ENCODE measurements at places on chromosomes 2 and 18.
A peak's percentile ranks its signal among the peaks of the same experiment; 100 is the strongest.

GRCh38 chr2:169664978-169665930 is 29.0 kb downstream of the CFAP210 start:
- no peak for DNase-seq

DNA sequence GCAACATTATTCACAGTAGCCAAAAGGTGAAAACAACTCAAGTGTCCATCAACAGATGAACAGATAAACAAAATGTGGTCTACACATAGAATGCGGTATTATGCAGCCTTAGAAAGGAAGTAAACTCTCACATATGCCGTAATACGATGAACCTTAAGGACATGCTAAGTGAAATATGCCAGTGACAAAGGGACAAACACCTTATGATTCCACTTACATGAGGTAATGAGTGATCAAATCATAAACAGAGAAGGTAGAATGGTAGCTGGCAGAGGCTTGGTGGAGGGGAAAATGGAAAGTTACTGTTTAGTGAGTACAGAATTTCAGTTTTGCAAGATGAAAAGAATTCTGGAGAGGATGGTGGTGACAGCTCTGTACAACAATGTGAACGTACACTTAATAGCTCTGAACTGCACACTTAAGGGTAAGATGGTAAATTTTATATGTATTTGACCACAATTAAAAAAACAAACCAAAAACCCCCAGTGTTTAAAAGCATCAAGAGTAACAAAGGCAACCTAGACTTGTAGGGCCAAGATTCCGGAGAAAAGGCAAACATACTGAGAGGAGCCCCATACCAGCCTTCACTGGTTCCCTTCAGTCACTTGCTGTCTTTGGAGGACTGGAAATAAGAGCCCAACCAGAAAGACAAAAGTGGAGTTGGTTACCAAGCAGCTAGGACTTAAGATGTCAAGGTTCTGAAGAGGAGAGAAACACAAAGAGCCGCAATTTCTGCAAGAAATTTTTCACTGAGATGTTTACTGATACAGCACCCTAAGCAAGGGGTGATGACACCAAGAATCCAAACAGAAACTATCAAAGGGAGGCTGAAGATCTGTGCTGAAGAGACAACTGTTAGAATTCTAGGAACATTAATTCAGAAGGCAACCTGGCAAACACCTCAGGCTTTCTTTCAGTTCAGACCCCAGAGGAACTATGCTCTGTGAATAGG is 61.3 kb downstream of the CUL3 start:
- no peak for DNase-seq

DNA sequence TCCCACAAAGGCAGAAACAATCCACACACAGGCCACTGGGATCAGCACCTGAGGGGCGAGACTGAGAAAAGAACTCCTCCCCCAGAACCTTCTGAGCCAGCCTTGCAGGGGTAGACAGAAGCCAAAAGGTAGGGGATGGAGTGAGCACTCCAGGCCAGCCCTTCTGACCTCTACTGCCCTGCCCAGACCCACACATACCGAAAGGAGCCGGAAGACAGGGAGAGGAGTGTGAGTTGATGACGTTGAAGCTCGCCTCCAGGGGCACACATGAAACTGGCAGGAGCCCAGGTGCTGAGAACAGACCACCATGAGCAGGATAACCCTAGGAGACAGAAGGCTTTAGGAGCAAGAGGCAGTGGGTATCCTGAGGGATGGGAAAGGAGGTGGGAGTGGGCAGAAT is 1.8 kb downstream of the SLC23A3 start:
- no peak for DNase-seq

DNA sequence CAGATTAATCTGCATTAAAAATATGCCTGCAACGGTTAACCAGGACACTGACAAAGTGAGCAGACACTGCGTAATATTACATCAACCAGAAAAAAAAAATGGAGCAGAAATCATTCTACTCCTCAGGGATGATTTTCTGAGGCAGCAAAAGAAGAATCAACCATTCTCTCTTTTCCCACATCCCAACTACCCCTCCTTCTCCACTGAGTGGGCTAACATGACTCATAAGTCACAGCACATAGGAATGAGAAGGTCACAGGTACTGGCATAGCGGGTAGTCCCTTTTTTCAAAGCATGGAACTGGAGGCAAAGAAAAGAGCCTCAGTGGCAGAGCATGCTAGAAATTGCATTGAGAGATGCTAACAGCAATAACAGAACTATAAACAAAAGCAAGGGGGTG is 54.3 kb upstream of the TSPYL6 start:
- no peak for DNase-seq

DNA sequence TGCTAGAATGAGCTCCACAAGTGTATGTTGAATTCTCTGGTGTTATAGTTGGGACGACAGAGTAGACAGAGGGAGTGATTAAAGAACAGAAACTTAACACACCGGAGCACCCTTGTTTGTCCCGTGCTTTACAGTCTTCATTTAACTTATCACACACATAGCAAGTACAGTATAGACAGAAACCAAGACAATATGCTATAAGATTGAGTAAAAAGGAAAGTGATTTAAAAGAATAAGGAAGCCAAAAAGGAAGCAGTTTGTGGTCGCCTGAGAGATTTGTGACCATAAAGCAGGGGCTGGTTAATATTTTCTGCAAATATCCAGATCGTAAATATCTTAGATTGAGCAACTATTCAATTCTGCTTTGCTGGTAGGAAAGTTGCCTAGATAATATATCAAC is 1128.4 kb downstream of the TSN start:
- DNase-seq: no peak

DNA sequence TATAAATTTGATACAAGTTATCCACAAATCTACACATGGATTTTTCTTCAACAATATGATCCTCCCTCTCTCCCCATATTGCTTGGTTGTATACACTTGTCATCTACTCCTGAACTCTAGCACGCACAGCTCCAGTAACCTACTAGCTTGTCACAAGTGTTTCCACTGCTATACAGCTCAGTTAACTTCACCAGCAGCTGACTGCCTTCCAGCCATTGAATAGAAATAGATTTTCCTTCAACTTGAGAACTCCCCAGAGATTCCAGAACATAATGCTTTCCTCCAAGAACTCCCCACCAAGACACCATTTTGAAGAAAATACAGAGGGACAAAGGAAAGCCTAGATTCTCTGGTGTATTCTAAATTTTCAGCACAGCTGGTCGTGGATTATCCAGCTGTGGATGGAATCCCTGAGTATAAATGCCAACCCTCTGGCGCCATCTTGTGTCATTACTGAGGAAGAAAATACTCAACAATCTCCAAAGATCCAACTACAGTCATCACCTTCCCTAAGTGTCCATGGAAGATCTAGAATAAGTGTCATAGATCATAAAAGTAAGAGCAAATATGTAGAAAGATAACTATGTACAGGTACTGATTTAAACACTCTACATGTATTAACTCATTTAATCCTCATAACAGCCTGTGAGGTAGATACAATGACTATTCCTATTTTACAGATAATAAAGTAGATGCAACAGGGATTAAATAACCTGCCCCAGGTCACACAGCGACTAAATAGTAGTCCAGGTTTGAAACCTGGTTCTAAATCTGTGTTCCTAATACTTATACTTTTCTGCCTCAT is 156.7 kb downstream of the ARHGAP28 start:
- peak; percentile 33 for DNase-seq

DNA sequence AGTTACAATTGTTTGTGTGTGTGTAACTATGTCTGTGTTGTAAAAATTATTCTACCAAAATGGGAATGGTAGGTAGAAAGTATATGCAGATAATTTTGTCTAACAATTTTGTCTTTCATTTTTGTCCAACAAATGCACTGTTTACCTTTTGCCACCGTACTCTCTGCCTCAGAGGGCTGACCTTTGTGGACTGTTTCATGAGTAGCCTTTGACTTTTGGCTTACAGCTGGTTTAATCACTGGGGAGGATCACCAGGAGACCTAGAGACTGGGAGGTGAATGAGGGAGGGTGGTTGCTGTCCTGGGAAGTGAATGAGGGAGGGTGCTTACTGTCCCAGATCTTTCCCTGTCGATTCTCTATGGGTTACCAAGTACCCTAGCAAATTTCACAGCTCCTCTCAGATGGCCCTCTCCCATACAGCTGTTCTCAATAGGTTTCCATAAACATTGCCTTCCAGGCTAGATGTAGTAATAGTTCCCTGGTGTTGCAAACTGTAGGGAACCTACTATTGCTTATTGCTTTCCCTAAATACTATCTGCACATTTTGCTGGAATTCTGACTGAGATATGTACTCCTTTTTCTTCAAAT is 26.5 kb upstream of the CXXC1 start:
- DNase-seq: no peak

- peak; percentile 84 for DNase-seq
Measured at GRCh38 chr2:240896871-240897692, 1.1 kb upstream of the MAB21L4 start.
